ENCODE measurements at places on chromosomes 1 and 21.

- DNase-seq = peak; percentile 62
Measured at GRCh38 chr1:42456754-42457089, 379 bp downstream of the PPCS start.

- peak; percentile 46 for DNase-seq
Measured at GRCh38 chr1:22930240-22930912, 42.3 kb downstream of the LACTBL1 start.

DNA sequence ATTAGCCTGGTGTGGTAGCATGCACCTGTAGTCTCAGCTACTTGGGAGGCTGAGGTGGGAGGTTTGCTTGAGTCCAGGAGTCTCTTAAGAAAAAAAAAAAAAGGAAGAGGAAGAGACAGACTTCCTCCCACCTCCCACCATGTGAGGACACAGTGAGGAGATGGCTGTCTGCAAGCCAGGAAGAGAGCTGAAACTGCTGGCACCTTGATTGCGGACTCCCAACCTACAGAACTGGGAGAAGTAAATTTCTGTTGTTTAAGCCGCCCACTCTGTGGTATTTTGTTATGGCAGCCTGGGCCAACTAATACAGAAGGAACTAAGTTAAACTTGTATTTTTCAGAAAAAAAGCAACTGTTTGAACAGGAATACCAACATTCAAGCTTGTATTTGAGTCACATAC lies 21.7 kb downstream of the DOP1B start:
- no peak for DNase-seq

GRCh38 chr1:11738096-11738495 lies 2.2 kb downstream of the AGTRAP start:
- DNase-seq = no peak

DNA sequence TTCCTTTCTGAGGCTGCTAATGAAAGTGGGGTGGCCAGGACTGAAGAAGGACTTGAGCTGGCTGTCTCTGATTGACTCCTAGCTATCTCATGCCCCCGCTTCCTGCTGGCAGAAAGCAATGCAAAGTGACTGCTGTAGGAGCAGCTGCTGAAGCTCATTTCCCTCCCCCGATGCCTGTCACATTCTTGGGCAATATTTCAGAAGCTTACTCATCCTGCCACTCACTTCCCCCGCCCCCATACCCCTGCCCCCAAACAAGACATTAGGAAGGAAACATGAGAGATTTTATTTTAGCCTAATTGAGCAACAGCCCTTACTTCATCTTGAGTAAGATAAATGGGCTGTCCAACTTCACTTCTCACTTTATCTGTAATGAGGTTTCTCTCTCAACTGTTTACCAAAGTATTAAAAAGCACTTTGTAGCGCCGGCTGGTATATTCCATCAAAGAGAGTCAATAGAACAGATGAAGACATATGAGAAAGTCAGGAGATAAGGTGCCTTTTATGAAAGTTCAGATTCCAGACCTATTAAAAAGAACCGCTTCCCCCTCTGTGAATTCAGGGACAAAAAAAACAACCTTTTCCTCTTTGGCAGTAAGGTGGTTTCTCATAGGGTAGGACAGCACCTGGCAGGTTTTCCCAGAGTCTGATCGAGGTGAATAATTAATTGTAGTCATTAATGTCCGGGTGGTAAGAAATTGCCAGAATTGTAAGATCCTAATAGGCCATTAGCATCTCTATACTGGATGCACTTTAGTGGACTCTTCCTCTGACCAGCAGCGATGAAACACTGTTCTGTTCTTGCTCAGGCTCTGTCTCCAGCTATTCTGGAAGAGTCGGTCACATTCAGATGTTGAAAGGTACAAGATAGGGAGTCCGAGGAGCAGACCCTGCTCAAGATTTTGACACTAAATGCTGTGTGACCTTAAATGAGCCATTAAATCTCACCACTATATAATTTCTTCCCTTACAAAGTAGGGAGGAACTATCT lies 70.2 kb downstream of the SH3GLB1 start:
- peak; percentile 28 for DNase-seq

- no peak for DNase-seq
Measured at GRCh38 chr1:156319664-156320063, 18.4 kb downstream of the CCT3 start.

DNA sequence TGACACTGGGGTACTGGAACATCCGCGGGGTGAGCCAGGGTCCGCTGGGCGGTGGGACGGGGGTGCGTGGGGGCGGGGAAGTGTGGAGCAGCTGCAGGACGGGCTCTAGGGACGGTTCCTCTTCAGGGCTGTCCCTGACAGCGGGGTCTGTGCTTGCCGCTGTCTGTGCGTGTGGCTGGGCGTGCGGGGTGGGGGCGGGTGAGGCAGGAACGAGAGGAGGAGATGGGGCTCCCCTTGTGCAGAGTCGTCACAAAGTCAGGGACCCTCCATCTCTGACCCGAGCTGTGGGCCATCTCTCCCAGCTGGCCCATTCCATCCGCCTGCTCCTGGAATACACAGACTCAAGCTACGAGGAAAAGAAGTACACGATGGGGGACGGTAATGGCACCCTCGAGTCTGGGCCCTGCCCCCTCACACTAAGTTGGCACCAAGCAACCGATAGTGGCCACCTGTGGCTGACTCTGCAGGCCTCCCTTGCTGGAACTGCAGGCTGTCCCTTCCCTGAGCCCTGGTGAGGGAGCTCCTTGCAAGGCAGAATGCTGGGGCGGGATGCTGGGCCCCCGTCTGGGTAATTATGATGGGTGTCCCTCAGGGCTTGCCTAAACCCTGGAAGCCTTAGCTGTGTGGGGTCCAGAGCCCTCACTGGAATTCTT lies 392 bp downstream of the GSTM2 start:
- no peak for DNase-seq

- DNase-seq = no peak
Measured at GRCh38 chr1:2785631-2786328, 15.7 kb downstream of the TTC34 start.

GRCh38 chr1:97245026-97245425 lies 523.4 kb downstream of the PTBP2 start:
- no peak for DNase-seq

GRCh38 chr1:116743535-116743934 lies 10.7 kb upstream of the CD2 start:
- no peak for DNase-seq

GRCh38 chr21:39441502-39442475 lies 3.8 kb downstream of the LCA5L start:
- peak; percentile 23 for DNase-seq

DNA sequence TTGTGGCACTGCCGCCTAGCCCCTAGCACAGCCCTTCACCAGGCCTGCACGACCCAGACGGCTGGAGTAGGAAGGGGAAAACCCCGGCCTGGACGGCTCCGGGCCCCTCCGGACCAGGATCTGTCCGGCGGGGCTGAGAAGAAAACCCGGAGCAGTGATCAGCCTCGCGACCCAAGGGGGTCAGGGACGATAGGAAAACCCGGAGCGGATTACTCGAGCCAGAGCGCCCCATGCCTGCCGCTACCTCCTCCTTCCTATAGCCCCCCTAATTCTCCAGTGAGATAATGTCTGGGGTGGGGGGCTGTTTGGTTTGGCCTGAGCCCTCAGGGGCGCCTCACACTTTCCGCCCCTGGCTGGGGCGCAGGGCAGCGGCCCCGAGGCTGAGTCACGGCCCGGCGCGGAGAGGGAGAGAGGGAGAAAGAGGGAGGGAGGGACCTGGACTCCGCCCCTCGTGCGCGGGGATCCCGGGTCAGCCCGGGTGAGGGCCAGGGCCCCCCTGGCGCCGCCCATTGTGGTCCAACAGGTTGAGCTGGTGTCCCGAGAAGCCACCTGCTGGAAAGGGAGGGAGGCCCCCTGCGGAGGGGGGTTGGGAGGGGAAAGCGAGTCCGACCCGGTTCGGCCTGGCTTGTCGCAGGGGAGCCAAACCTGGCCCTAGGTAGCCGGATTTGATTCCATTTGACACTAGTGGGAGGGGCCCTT lies 1.7 kb upstream of the ZBTB7B start:
- no peak for DNase-seq

DNA sequence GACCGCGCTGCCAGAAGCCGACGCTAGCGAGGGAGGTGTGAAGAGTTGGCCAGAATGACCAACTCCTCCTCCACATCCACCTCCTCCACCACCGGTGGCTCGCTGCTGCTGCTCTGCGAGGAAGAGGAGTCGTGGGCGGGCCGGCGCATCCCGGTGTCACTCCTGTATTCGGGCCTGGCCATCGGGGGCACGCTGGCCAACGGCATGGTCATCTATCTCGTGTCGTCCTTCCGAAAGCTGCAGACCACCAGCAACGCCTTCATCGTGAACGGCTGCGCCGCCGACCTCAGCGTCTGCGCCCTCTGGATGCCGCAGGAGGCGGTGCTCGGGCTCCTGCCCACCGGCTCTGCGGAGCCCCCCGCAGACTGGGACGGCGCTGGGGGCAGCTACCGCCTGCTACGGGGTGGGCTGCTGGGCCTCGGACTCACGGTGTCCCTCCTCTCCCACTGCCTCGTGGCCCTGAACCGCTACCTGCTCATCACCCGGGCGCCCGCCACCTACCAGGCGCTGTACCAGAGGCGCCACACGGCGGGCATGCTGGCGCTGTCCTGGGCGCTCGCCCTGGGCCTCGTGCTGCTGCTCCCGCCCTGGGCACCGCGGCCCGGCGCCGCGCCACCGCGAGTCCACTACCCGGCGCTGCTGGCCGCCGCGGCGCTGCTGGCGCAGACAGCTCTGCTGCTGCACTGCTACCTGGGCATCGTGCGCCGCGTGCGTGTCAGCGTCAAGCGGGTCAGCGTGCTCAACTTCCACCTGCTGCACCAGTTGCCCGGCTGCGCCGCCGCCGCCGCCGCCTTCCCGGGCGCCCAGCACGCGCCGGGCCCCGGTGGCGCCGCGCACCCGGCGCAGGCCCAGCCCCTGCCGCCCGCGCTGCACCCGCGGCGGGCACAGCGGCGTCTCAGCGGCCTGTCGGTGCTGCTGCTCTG lies 1.2 kb downstream of the GPR88 start:
- no peak for DNase-seq

DNA sequence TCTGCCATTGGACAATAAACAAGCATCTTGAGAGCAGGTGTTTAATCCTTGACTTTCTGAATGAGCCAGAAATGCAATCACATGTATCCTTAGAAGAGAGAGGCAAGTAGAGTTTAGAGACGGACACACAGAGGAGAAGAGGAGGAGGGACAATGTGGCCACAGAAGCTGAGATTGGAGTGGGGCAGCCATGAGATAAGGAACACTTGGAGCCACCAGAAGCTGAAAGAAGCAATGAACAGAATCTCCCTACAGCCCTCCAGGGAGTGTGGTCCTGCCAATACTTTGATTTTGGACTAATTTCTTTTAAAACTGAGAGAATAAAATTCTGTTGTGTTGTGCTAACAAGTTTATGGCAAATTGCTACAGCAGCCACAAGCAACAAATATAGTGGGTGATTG lies 141.0 kb downstream of the ATP6V1G3 start:
- DNase-seq = no peak

DNA sequence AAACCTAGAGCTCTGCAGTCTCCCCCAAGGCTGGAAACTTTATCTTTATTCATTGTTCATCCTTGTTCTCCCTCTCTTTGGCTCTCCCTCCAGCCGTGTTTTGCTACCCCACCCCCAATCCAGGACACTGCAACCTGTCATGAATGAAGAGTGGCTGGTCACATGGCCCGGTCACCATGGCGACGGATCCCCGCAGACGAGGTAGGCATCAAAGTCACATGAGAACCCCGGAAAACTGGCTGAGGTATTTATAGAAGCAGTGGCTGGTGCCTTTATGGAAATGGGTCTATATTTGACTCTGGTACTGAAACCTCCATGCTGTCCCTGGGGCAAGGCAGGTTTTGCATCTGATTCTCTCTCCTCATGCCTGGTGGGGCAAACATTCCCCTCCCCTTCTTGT lies 13.4 kb upstream of the SLC6A17 start:
- no peak for DNase-seq

- DNase-seq = no peak
Measured at GRCh38 chr1:8831340-8831739, 13.9 kb upstream of the RERE start.

- DNase-seq = no peak
Measured at GRCh38 chr1:34754964-34755637, at the start of gene GJB5. TSS of gene GJB5 (plus strand) at chr1:34755047. CDS start at chr1:34757331, 2,284 bp downstream.

DNA sequence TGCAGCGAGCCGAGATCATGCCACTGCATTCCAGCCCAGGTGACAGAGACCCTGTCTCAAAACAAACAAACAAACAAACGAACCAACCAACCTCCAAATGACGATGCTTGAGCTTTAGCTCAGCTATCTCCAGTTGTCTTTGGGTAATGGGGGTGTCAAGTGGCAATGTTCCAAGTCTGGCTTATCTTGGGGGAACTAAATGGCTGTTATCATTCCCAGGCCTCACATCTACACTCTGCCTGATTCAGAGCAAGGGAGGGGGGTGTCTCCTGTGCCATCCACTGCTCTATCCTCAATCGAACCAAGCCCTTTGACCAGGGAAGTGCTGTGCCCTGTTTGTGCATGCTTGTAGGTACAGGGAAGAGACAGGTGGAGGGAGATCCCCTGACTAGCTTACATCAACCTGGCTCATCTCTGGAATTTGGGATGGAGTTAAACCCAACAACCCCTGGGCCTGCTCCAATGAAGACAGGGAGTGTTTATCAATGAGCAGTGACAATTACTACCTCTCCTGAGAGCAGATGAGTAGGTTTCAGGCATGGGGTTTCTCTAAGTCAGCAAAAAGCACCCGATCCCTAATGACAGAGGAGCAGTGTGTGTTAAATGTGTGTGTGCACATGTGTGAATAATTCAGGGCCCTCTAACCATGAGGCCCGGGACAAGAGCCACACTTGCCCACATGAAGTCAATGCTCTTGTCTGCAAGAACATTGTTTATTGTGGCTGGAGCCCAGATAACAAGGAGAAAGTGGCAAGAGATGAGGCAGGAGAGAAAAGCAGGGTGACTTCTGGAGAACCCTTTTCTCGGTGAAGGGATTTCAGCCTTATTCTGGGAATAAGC lies 20.3 kb upstream of the IL6R start:
- no peak for DNase-seq

- no peak for DNase-seq
Measured at GRCh38 chr1:184788970-184789369, 34.3 kb upstream of the EDEM3 start.

DNA sequence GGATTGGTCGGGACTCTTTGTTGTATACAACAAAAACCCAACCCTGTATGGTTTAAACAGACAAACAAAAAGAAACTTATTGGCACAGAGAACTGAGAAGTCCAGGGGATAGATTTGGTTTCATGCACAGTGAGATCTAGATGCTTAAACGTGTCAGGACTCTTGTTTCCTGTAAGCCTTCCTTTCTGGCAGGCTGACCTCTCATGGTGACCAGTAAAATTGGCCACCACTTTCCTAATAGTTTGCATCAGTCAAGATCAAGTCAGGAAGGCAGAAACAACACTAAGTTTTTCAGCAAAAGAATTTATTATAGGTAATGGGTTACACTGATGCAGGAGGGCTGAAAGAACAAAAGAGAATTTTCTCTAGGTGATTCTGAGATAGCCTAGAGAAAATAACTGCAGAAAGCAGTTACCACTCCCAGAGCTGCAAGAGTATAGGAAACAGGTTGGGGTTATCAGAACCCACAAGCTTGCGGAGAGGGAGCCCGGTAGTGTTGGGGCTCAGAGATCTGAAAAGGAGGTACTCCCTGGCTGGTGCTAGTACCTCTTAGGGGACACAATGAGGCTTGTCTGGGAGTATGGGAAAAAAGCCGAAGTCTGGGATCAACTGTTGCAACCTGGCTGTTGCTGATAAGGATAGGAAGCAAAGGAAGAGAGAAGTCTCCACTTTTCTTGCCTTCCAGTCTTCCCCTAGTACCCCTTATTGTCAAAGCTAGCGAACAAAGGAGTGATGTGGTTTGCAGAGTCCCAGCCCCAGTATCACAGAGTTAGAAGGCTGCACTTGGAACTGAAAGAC lies 21.4 kb downstream of the CITED4 start:
- no peak for DNase-seq

- DNase-seq = no peak
Measured at GRCh38 chr1:101064697-101065096, 39.1 kb upstream of the DPH5 start.

Measured in GM19239 (cell line).